ENCODE measurements at places on chromosomes 3 and 15.
A peak's percentile ranks its signal among the peaks of the same experiment; 100 is the strongest.

DNA sequence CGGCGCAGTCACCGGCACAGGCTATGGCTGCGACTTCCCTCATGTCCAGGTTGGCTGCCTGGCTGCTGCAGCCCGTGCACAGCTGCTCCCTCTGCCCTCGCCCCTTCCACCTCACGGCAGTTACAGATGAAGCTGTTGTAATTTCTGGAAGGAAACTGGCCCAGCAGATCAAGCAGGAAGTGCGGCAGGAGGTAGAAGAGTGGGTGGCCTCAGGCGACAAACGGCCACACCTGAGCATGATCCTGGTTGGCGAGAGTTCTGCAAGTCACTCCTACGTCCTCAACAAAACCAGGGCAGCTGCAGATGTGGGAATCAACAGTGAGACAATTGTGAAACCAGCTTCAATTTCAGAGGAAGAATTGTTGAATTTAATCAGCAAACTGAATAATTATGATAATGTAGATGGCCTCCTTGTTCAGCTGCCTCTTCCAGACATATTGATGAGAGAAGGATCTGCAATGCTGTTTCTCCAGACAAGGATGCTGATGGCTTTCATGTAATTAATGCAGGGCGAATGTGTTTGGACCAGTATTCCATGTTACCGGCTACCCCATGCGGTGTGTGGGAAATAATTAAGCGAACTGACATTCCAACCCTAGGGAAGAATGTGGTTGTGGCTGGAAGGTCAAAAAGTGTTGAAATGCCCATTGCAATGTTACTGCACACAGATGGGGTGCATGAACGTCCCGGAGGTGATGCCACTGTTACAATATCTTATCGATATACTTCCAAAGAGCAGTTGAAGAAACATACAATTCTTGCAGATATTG lies 13.2 kb upstream of the GNB4 start:
- no peak for DNase-seq

DNA sequence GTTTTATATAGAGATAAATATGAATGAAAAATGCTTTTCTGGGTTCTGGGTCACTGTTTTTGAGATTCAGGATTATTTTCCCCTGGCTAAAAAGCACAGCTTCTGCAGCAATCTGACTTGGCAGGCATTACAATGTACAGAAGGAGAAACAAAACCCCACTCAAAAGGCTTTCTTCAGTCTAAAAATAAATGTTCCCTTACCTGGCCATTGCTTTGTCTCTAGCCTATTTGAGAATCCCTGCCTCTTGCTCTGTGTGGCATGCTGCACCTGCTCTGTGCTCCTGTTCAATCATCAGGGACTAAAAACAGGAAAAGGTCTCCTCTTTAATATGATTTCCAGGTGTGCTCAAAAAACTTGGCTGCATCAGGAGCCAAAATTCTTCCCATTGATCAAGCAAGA lies 187.4 kb upstream of the STAC start:
- no peak for DNase-seq

- DNase-seq: no peak
Measured at GRCh38 chr3:113625834-113626233, 70.6 kb downstream of the USF3 start.

DNA sequence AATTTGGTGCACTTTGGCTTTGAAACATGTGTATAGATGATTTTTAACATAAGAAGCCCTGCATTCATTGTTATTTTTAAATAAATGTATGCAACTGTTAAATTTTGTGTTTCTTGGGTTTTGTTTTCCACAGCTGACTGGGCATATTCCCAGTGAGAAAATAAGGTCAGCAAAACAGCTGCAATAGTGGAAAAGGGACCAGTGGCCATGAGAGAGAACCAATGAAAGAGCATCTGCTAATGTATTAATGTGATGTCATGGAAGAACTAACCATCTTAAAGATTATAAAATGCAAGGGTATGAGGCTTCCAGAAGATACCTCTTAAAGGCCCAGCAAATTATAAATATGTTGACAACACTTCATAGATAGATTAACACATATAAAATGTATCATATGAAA lies 31.0 kb upstream of the KBTBD12 start:
- DNase-seq: no peak

- DNase-seq: no peak
Measured at GRCh38 chr3:57966829-57967228, 41.4 kb upstream of the FLNB start.

DNA sequence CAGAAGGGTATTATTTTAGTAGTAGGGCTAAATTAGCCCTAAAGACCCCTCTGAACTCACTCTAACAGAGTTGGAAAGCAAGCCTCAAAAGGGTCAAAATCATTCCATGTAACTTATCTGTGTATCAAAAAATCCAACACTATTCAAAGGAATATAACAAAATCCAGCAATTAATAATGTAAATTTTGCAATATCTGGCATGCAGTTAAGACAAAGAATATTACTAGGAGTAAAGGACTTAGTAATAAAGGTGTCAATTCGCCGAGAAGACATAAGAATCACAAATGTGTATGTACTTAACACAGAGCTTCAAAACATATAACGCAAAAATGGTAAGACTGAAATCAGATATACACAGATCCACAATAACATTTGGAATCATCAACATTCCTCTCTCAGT lies 71.2 kb upstream of the PFN2 start:
- DNase-seq: no peak

- DNase-seq: no peak
Measured at GRCh38 chr15:62165793-62166375, 799 bp upstream of the C2CD4B start.

DNA sequence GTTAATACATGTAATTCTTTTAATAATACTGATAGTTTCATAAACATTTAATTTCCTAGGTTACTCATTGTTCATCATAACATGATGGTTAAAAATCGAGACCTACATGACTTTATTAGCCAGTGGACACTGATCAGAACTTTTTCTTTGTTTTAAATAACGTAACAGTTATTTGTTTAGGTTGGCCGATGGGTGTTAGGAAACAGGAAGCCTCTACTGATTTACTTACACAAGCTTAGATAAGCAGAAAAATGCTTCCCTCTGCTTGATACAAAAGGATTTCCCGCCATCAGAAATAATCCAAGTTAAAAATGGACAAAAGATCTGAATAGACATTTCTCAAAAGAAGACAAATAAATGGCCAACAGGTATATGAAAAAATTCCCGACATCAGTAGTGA lies 16.6 kb upstream of the APH1B start:
- DNase-seq: no peak

- no peak for DNase-seq
Measured at GRCh38 chr3:14701676-14702075, 26.7 kb downstream of the C3orf20 start.

- peak; percentile 73 for DNase-seq
Measured at GRCh38 chr3:111723293-111724215, 128.4 kb upstream of the ZBED2 start.

GRCh38 chr15:52559022-52559421 lies 9.8 kb downstream of the ARPP19 start:
- no peak for DNase-seq
